A549 (cell line): ENCODE measurements at places on chromosomes 4 and X.

- peak; percentile 10 for DNase-seq
These were observed 14.1 kb downstream of the RPS6KA3 start for GRCh38 chrX:20252381-20253231.

GRCh38 chr4:108060164-108060563, 70.5 kb downstream of the HADH start:
- DNase-seq = peak; percentile 26

GRCh38 chr4:67568820-67569219, 10.3 kb downstream of the STAP1 start:
- no peak for DNase-seq

- no peak for DNase-seq
These were observed 206.2 kb downstream of the RCHY1 start for GRCh38 chr4:75308049-75308448.

GRCh38 chr4:20251796-20252655, at the start of gene SLIT2:
SLIT2 (plus strand) TSS chr4:20251905; CDS start chr4:20253816, 1,911 bp downstream.
- DNase-seq = peak; percentile 18

- DNase-seq = no peak
These were observed 2.0 kb upstream of the HPGD start for GRCh38 chr4:174524242-174524641.

- DNase-seq = no peak
These were observed 225.1 kb downstream of the DCAF12L2 start for GRCh38 chrX:125940985-125941384.

DNA sequence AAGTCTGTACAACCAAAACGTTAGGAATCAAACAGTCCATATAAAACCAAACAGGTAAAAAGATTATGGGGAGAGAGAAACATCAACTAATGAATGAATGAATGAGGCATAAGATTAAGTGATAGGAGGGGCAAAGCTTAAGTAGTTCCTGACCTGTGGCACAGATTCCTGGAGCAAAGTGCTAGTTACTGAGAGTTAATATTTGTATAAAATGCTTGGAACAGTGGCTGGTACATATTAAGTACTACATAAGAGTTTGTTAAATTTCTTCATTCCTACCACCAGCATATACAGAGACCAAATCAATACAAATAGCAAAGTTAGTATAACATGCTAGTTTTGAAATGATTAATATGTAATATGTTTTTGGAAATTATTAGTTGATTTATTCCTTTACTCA, 363.7 kb downstream of the ADAM29 start:
- DNase-seq = no peak

DNA sequence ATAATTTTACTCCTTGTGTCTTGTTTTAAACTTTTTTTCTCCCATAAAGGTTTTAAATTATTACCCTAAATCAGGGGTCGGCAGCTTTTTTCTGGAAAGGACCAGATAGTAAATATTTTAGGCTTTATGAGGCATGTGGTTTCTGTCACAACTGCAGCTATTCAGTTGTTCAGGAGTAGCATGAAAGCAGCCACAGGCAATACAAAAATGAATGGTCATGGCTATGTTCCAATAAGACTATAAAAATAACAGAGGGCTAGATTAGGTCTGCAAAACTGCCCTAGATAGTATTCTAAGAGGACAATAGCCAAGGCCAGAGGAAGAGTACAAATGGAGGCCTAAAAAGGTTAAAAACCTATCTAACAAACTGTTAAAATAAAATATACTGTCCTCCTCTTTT, 24.6 kb downstream of the HERC5 start:
- DNase-seq = no peak

- no peak for DNase-seq
These were observed 289.8 kb upstream of the STS start for GRCh38 chrX:6857749-6858148.

DNA sequence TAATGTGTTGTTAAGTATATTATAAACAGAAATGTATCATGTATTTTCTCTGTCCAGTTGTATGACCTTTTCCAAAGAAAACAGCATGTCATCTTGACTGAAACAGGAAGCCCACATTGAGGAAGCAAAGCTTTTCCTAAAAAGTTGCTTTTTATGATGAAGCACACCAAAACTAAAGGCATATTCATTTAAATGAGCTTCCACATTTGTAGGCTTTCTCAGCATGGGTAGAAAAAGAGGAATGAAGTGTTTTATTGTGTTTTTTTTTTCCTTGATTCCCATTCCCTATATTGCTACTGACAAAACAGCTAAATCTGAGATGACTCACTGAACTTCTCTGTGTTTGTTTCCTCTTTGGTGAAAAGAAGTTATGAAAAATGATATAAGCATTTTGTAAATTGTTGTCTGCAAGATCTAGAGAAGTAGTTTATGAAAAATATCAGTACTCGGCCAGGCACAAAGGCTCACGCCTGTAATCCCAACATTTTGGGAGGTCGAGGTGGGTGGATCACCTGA, 32.5 kb upstream of the FRAS1 start:
- no peak for DNase-seq

GRCh38 chrX:10390187-10390586, 230.2 kb downstream of the MID1 start:
- DNase-seq = no peak

DNA sequence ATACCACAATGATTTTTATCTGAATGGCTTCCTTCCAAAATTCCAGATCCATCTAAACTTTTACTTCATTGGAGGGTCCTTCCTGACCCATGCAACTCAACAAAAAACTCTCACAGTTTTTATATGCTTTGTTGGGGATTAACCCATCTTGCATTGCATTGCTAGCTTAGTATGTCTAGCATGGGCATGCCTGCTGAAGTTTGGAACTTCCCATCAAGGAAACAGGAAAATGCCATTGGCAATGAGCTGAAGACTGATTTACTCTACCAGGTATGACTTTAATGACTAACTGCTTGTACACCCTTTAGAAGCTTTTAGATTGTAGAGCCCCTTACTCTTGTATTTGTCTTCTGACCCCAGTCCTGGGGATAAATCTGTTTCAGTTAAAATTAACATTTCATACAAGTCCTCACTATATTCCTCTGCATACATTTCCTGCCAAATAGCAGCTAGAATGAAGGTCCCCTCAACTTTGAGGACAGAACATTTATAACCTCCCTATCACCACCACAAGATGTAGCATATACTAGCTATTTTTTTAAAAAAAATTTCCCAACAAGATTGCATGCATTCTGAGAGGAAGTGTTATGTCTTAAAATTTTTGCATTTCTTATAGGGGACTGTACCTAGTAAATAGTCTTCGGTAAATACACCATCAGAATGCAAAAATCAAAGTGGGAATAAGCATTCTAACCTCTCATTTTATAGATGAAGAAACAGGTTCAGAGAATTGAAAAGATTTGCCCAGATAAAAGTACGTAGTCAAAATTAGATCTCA, 52.5 kb upstream of the ATXN3L start:
- DNase-seq = no peak

DNA sequence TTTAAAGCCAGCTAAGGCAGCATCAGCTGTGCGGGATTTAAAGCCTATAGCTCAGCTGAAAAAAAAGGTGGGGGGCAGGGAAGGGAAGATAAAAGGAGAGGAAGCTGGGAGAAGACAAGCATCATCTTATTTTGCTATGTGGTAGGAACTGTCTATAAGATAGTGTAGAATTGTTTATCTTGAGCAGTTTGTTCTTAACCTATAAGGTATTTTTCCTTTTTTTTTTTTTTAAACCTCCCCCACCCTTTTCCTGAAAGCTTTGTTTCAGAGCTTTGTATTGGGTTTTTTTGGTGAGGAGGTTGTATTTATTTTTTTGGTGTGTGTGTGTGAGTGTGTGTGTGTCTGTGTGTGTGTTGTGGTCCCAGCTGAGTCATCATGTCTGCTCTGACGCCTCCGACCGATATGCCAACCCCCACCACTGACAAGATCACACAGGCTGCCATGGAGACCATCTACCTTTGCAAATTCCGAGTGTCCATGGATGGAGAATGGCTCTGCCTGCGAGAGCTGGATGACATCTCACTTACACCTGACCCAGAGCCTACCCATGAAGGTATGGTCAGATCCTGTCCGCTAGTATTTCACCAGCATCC, 531 bp downstream of the RUFY3 start:
- DNase-seq = no peak

GRCh38 chr4:8643986-8644385, 51.4 kb downstream of the CPZ start:
- DNase-seq = no peak

GRCh38 chr4:10530137-10530786, 73.0 kb upstream of the ZNF518B start:
- DNase-seq = no peak

DNA sequence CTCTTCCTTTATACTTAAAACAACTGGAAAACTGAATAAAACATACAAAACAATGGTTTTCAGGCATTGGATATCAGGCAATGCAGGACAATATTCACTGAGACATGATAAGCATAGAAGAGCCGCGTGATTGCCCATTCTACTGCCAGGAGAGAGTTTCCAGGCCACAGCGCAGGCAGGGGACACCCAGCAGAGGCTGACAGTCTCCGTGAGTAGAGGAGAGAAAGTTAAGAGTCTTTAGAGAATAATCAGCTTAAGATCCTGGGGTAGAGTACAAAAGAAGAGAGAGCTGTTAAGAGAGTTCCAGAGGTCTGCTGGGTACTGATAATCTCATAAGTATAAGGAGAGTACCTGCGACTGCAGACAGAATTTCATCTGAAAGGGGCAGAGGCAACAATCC, 18.4 kb upstream of the FRAS1 start:
- no peak for DNase-seq

GRCh38 chr4:102008711-102009110, 218.2 kb downstream of the BANK1 start:
- DNase-seq = no peak

GRCh38 chr4:183022617-183023016, 76.4 kb upstream of the WWC2 start:
- DNase-seq = no peak

DNA sequence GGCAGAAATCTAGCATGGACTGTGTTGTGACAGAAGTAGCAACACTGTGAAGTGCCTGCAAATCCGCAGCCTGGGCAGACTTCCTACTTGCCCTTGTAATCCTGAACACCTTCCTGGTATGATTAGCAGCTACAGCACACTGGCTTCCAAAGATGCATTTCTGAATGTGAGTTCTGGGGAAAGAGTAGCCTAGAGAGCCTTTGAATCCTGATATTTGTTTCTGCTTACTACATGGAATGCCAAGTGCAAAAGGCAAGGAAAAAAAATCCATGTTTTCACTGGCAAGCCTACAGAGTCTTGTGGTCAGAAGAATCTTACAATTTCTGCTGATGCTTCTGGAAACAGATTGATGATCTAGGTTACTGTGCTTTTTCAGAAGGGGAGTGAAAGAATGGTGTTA, 223.7 kb downstream of the COL25A1 start:
- no peak for DNase-seq

DNA sequence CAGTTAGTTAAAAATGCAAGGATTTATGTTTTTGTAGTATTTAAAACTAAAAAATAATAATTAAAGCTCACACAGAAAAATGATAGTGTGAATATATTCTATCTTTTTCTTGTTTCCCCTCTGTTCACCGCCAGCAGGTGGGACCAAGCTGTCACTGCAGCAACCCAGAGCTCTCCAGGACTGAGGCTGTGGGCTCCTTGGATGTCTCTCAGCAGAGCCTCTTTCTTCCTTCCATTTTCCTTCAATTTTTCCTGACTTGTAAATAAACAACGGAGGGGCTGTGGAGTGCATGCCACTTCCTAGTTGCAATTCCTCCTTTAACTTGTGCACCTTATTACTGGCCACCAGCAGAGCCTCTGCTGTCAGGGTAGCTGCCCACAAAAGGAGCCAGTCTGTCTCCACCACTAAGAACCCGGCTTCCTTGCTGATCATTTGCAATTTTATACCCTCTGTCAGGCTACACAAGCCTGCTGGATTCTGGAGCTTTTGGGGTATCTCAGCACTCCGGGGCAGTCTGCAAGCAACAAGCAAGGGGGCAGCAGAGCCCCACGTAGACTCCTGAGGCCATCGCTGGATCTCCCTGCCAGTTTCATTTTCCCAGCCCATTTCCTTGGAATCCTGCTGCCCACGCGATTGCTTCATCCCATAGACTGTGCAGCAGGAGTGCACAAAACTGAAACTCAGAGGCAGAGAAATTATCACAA, 1467.4 kb downstream of the C4orf33 start:
- peak; percentile 70 for DNase-seq

GRCh38 chr4:25060963-25061340, 30.2 kb upstream of the LGI2 start:
- DNase-seq = no peak

DNA sequence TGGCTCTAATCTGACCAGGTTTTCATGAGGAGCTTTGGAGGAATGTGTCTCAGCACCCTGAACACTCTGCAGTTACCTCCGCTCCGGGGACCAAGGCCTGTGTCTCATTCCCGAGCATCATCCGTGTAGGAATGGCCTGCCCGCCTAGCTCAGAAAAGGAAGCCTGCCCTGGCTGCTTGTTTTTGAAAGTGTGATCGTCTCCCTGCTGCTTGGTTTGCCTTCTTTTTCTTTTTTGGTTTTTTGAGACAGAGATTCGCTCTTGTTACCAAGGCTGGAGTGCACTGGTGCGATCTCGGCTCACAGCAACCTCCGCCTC, 73.3 kb downstream of the CRLF2 start:
- DNase-seq = no peak

DNA sequence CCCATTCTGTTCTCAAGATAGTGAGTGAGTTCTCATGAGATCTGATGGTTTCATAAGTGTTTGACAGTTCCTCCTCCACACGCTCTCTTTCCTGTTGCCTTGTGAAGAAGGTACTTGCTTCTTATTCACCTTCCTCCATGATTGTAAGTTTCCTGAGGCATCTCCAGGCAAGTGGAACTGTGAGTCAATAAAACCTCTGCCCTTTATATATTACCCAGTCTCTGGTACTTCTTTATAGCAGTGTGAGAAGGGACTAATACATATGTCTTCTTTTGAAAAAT, 58.4 kb downstream of the CFAP299 start:
- no peak for DNase-seq

GRCh38 chrX:104565791-104566680, at the start of gene IL1RAPL2:
IL1RAPL2 (plus strand) TSS chrX:104566199.
- peak; percentile 38 for DNase-seq

- DNase-seq = no peak
These were observed 14.9 kb downstream of the GPKOW start for GRCh38 chrX:49108641-49109040.

- no peak for DNase-seq
These were observed 1.1 kb downstream of the RNF212 start for GRCh38 chr4:1112174-1112820.

DNA sequence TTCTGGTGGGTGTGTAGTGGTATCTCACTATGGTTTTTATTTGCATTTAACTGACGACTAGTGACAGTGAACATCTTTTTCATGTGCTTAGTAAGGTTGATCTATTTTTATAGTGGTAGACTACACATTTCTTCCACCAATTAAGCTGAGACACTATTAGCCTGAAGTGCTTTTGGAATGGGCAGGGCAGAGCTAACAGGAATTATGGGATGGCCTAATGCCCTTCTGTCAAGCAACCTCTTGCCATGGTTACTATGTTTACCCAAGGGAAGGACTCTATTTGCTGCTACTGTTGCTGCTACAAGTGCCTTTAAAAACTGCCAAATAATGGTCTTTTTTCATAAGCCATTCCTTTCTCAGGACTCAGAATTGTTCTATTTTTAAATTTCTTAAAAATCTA, 676.7 kb upstream of the ACTRT1 start:
- DNase-seq = no peak
